ENCODE measurements at places on chromosomes 12 and 14.

DNA sequence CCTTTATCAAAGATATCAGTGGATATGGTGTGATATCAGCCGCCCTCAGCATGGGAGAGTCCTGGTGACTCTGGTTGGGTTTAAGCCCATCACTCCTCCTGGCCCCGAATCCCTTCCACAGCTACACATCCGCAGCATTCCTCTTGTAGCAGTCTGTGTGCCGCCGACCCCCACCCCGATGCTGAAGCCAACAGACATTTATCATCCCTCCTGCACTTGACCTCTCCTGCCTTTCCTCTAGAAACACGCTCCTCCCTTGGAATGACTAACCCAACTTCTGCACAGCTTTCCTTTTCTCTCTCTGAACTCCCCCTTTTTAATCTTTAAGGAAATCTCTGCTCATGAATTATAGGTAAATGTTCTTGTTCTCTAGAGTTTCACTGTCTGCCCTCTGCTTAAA lies 250.9 kb upstream of the FOXN3 start:
- no peak for DNase-seq

GRCh38 chr14:88424573-88424972 lies 39.1 kb downstream of the SPATA7 start:
- DNase-seq, result no peak

DNA sequence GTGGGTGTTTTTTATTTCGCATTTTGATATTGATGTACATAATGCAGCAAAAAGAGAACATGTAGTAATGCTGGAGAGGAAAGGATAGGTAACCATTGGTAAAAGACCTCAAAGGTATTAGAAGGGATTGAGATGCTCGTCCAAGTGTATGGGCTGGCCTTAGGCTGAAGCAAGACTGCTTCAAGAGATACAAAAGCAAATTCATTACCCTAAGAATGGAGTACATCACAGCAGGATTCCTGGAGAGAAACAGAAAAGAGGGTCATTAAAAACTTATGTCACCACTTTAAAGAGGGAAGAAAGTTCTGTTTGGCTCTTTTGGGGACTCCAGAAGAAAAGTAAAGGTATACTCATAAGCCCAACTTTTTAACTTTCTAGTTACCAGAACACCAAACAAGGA lies 420.5 kb downstream of the ZFP36L1 start:
- DNase-seq, result no peak

DNA sequence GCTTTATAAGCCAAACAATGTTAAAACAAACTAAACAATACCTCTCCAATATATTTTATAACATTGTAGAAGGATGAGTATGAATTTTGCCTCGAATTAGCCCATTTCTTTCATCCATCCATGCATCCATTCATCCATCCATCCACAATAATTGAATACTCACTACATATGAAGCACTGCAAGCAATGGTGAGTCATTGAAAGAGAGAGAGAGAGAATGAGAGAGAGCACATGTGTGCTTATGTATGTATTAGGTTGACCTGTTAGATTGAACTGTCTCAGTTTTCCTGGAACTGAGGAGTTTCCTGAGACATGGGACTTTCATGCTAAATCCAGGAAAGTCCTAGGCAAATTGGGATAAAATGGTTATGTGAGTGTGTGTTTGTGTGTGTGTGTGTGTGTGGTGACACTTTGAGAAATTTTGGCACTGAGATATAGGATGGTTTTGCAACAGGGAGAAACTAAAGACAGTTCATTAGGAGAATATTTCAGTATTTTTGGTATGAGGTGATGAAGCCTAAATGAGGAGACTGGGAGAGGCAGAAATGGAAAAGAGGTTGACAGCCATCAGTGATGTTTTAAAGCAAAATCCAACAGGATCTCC lies 98.4 kb downstream of the C12orf75 start:
- DNase-seq, result no peak

- no peak for DNase-seq
These were observed 55.5 kb downstream of the PPM1A start for GRCh38 chr14:60304509-60304908.

DNA sequence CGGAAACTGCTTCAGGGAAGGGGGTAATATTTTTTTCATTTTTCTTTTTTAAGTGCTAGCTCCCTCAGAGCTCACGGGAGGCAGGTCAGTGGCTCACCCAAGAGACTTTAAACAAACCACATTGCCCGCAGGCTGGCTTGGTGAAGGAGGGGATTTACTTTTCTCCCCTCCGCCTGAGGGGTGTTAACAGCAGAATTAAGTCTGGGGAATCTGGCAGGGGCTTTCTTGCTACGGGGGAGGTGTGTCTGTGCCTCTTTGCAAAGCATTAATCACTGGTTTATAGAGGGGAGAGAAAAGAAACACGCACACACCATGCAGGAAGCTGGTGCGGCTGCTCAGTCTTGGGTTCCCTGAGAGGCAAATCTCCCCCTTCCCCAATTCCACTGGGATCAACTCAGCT lies 26.2 kb upstream of the TBX3 start:
- DNase-seq, result no peak

GRCh38 chr12:123987022-123987421 lies 14.0 kb downstream of the ZNF664 start:
- no peak for DNase-seq

DNA sequence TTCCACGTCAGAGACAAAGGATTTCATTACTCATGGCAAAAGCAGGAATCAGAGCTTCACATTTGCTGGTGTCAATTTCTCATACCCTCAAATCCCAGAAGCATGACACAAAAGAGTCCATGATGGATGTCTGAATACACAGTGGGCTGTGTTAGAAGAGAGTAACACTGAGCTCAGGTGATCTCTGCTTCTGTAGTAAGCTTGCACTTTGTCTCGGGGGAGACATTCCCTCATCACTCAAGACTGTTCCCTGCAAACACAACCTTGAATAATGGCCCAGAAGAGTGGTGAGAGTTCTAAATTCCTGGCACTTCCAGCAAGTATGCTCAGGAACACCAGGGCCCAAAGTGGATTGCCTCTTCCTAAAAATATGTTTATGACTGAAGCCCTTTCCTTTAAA lies 1787.2 kb upstream of the SEL1L start:
- no peak for DNase-seq

DNA sequence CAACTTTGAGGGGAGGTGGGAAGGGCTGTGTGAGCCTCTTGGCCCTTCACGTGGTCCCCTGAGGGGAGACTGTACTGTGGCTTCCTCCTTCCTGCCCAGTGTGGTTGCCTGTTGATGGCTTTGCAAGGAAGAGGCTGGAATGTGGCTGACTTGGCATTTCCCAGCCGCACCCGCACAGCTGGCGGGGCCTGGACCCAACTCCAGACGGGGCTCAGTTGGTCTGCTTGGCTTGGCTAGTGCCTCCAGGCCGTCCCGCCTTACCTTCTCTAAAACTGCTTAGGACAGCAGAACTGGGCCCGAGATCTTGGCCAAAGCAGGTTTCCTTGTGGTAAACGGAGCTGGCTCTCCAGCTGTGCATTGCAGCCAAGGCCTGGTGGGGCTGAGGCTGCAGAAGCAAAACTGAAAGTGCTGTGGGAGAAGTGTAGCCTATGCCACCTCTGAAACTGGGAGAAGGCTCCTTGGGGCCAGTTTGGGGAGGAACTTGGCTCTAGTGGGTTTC lies 139.5 kb downstream of the SMOC1 start:
- DNase-seq, result no peak

DNA sequence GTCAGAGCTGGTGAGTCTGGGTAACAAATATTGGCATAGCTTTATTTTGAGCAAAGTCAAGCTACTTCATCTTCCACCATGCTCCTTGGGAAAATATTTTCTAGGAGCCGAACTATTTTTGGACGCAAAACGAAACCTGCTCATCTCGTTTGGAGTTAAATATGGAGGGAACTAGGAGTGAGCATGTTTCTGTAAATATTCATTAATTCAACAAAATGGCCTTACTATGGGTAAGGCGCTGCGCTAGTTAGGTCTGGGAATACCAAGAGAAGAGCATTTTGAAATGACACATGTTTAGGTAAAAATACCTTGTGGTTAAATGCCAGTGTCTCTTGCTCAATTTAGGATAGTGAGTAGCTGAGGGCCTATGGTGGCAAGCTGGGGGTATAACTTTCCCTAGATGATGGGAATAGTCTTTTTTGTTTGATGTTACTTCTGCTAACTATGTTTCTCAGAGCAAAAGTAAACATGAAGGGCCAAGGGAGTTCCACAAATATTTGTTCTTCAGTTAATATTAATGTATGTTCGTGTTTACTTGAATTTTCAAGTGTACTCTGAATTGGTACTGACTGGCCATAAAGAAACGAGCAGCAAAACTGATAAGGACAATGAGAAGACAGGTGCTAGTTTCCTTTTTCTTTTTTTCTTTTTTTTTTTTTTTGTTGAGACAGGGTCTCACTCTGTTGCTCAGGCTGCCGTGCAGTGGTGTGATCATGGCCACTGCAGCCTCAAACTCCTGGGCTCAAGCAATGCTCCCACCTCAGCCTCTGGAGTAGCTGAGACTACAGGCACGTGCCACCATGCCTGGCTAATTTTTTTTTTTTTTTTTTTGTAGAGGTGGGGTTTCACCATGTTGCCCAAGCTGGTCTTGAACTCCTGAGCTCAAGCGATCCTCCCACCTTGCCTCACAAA lies 77.7 kb downstream of the MAP1LC3B2 start:
- no peak for DNase-seq

GRCh38 chr12:5138845-5139244 lies 95.2 kb downstream of the KCNA5 start:
- DNase-seq, result no peak

DNA sequence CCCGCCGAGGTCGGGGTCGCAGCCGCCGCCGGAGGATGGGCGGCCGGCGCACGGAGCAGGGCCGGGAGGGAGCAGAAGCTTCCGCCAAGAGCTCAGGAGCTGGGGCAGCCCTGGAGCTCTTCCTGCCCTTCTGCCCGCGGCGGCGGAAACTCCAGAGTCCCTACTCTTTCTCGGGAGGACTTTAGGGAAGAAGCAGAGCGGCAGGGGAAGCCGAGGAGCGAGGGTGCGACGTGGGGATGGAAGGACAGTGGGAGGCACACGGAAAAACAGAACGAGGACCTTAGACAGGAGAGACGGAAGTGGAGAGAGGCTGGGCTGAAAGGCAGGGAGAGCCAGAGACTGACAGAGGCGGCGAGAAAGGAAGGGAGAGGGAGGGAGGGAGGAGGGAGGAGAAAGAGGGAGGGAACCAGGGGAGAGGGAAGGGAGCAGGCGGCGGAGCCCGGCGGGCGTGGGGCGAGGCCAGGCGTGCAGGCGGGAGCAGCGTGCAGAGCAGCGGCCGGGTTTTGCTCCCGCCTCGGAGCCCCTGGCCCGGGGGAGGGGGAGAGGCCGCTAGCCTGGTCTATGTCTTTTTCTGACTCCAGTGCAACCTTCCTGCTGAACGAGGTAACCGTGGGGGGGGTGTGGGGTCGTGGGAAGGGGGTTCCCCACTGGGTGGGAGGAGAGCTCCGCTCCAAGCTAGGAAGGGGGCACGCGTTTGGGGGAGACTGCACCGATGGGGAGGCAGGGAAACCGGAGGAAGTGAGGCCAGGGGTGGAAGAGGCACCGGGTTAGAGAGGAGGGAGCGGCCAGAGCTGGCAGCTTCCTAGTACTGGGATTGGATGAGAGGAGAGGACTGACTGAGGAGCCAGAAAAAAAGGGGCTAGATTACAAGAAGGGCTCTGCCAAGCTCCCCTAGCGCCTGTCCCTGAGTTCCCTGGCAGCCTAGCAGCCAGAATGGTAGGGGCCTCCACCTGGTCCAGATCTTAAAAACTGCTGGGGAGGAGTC lies 2.9 kb upstream of the CACNB3 start:
- no peak for DNase-seq

DNA sequence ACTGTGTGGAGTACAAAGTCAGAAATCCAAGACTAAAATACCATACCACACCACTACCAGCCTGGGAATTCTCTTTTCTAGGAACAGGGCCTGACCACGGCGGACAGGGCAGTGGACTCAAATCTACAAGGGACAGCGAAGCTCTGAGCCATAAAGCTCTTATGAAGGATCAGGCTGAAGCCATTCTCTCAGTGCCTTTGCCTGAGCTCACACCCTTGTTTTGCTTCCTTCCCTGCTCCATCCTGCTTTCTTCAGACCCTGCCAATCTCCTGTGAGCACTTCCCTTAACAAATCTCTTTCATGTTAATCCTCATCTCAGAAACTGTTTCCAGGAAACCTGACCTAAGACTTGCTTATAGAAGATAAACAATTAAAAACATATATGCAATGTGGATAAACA lies 398.5 kb downstream of the MDGA2 start:
- DNase-seq, result no peak

- DNase-seq, result no peak
These were observed 8.3 kb upstream of the GOLGA5 start for GRCh38 chr14:92785667-92786426.

GRCh38 chr14:29102266-29102665 lies 335.7 kb downstream of the FOXG1 start:
- no peak for DNase-seq

- DNase-seq, result no peak
These were observed 34.6 kb downstream of the GIT2 start for GRCh38 chr12:109961612-109962011.

DNA sequence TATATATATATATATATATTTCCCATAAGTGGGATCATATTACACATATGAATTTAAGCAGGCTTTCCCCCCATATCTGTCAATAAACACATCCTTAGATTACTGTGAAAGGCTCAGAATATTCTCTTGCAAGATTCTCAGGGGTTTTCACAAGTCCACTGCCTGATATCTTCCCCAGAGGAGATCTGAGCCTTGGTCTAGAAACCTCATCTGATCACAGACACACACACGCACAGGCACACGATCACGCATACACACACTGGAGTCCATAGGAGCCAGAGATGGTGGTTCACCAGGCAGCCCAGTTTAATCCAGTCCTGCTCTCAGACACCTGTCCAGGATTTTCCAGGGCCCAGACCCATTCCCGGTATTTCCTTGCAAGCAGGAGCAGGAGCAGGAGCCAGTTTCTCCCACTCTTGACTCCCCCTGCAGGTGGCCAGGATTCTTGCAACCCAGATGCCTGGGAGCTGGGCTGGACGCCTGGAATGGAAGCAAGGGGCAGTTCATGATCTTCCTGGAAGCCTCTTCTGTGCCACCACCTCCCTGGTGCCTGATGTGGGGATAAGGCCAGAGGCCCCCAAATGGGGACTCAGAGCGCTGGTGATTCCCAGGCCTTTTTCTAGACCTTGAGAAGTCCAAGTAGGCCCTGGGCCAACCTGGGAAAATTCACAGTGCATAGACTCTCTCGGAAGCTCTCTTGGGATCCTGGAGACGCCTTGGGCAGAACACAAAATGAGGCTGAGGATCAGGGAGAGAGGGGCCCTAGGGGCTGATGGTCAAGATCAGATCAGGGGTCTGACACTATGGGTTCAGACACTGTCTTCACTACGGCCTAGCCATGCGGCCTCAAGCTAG lies 16.5 kb upstream of the KRT78 start:
- DNase-seq, result no peak

DNA sequence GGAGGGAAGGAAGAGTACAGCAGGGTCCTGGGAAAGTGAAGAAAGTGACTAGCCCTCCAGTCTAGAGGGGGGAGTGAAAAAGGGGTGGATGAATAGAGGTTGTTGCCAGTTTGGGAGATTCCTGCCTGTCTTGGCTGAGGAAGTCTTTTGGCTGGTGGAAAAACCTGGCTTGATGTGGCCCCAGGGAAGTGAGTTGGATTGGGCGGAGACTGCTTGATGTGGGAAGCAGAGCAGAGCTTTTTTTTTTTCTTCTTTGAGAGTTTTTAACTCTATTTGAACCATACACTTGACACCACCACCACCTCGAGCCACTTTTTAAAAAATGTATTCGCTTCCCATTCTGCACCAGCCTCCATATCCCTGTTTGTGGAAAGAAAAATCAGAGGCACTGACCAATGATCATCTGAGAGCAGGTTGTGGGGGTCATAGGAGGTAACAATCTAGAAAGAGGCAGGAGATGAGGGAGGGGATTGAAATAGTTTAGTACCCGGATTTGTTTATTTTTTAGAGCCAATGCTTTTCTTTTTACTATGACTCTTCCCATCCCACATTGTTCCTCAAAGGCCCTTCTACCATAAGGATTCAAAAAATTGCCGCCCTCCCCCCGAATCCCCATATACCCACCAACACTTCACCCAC lies 690 bp upstream of the DTX3 start:
- DNase-seq, result no peak
